ENCODE measurements at places on chromosomes 6 and 20. TPM values are rescaled to one million over a fixed set of nuclear protein-coding genes. Genes with fewer than 3 reads are reported as not detected.

SPATS1 gene
- total RNA-seq, result not detected

PPP1R14C gene
- total RNA-seq, result not detected

MYB gene
- total RNA-seq, result 0.12 TPM

ANKRD66 gene
- not detected for total RNA-seq

ADAM33 gene
- 3.6 TPM for total RNA-seq

LTA gene
- total RNA-seq, result not detected

OR2H1 gene
- total RNA-seq, result not detected

LINC00237 gene
- total RNA-seq, result not detected

C6orf52 gene
- total RNA-seq, result not detected

TNFRSF21 gene
- total RNA-seq, result 181 TPM

MEI4 gene
- total RNA-seq, result not detected

DACT2 gene
- not detected for total RNA-seq

TGM3 gene
- total RNA-seq, result not detected

RNF182 gene
- 17.0 TPM for total RNA-seq

ADGB gene
- not detected for total RNA-seq

ADGRF5 gene
- total RNA-seq, result 0.20 TPM

TEAD3 gene
- total RNA-seq, result 5.6 TPM

Measured in RPMI7951 (cell line).